ENCODE measurements at places on chromosomes 5 and 9.

GRCh38 chr9:122348288-122348777 lies 22.5 kb upstream of the PTGS1 start:
- no peak for DNase-seq

DNA sequence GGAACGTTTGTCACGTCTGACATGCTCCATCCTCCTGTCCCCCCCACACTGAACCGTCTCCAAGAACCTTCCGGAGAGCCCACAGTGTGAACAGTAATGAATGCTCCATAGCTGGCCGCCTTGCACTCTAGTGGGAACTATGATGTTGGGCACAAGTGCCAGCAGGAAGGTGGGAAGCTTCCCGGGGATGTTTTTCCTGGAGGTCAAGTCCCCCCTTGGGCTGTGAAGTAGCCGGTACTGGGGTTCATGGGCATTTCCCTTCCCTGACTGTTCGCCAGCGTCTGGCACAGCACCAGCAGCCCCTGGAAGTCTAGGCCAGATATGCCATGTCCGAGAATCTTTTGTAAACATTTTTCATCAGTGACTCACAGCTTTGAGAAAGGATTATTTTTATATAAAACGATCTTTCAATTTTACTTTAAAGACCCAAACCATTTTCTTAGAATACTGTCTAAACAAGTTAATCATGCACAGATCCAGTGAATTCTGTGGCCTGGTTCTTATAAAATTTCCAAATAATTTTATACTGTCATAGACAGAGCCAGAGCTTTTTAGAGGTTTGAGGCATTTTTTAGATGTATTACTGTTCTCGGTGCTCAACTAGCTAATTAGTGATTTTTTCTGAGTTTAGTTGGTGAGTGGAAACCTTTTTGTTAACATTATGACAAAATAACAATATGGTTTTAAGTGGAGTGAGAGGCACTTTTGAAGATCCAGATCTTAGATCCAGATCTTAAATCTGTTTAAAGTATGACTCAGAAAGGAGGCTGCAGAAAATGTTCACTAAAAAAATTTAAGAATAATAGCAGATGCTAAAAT lies 11.6 kb downstream of the ABL1 start:
- DNase-seq: peak; percentile 49

GRCh38 chr9:115650768-115651167 lies 502.8 kb upstream of the PAPPA start:
- DNase-seq: no peak

DNA sequence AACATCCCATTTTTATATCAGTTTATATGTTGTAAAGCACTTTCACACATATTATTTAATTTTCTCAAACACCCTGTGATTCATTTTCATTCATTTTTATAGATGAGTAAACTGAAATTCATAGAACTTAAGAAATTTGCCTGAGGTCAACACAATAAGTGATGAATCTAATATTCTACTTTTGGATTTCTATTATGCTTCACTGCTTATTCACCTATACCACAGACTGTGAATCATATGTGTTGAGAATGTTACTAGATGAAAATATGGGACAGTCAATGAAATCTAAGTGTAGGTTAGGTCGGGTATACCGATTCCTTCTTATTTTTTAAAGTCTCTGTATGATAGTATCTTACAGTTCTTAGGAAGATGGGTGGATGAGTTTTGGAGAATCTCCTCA lies 24.8 kb downstream of the CDC37L1 start:
- no peak for DNase-seq

GRCh38 chr9:132026932-132027585 lies 52.6 kb downstream of the MED27 start:
- peak; percentile 35 for DNase-seq

GRCh38 chr5:149421372-149421685 lies 42.2 kb upstream of the IL17B start:
- DNase-seq: no peak
